ENCODE measurements at places on chromosomes 1 and 21. TPM values are rescaled to one million over a fixed set of nuclear protein-coding genes. Genes with fewer than 3 reads are reported as not detected.

- DNase-seq = no peak
These were observed 17.8 kb downstream of the LBR start for GRCh38 chr1:225410036-225410435.

- no peak for DNase-seq
These were observed 62.3 kb downstream of the PRKACB start for GRCh38 chr1:84206375-84206774.

Gene CELSR2
- total RNA-seq = 4.7 TPM

DNA sequence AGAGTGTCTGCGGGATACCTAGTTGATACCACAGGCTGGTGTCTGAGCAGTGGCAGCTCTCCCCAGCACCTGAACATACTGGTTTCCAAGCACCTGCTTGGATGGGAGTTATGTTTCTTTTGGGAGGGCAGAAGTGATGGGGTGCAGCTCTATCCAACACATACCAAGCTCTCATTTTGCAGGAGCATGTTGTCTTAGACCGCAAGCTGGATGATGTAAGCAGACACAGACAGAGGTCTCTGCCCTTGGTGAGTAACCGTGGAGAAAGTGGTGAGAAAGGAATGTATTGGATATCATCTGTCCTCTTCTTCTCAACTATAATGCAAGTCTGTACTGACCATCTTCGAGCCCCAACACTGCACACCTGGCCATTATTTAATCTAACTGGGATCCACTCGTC, 37.4 kb downstream of the ZNF496 start:
- no peak for DNase-seq

Gene CFHR1
- 1.3 TPM for total RNA-seq

Data from T-cell (primary cell).